ENCODE measurements at places on chromosomes 3 and 15. TPM values are rescaled to one million over a fixed set of nuclear protein-coding genes. Genes with fewer than 3 reads are reported as not detected.

Gene PARP14
- 63.0 TPM for total RNA-seq

Gene GOLGA6D
- not detected for total RNA-seq

Gene GP9
- not detected for total RNA-seq

Gene ATR
- total RNA-seq: 19.4 TPM

Gene THPO
- total RNA-seq: 0.15 TPM

Gene FGD5
- 1.7 TPM for total RNA-seq

Gene APOD
- total RNA-seq: 1.6 TPM

Gene MKRN2OS
- total RNA-seq: 0.33 TPM

Gene POLG
- 95.9 TPM for total RNA-seq

Gene STT3B
- 266 TPM for total RNA-seq

Gene FBXW12
- total RNA-seq: 0.15 TPM

Gene OCA2
- not detected for total RNA-seq

Gene UBAP1L
- 1.5 TPM for total RNA-seq

Gene C3orf85
- total RNA-seq: not detected

Gene RLBP1
- not detected for total RNA-seq

Gene GPR149
- not detected for total RNA-seq

Gene SLC28A2
- not detected for total RNA-seq

Gene CCDC191
- total RNA-seq: 4.2 TPM

Gene CD47
- total RNA-seq: 152 TPM

Gene DENND6A
- total RNA-seq: 13.2 TPM

Gene NISCH
- total RNA-seq: 104 TPM

Gene ARPC4
- total RNA-seq: 190 TPM

Data from smooth muscle cell of trachea (primary cell).